Stimulated activated CD4-positive, alpha-beta T cell treated with anti-CD3 and anti-CD28 coated beads, TNF-alpha, amount 100 ng/mL, for 48 hours (primary cell): ENCODE measurements at places on chromosomes 7 and 10.

DNA sequence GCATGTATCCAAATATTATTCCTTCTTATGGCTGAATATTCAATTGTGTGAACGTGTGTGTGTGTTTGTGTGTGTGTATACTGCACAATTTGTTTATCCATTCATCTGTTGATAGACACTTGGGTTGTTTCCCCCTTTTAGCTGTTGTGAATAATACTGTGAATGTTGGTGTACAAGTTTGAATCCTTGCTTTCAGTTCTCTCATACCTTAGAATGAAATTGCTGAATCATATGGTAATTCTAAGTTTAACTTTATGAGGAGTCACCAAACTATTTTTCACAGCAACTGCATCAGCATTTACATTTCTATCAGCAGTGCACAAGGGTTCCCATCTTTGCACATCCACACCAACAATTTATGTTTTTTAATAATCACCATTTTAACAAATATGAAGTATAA is 86.9 kb upstream of the GATAD1 start:
- no peak for DNase-seq

- DNase-seq, result no peak
These were observed 179.4 kb upstream of the INHBA start for GRCh38 chr7:41882256-41882655.

- DNase-seq, result no peak
These were observed 109.2 kb downstream of the SND1 start for GRCh38 chr7:127761196-127761595.

DNA sequence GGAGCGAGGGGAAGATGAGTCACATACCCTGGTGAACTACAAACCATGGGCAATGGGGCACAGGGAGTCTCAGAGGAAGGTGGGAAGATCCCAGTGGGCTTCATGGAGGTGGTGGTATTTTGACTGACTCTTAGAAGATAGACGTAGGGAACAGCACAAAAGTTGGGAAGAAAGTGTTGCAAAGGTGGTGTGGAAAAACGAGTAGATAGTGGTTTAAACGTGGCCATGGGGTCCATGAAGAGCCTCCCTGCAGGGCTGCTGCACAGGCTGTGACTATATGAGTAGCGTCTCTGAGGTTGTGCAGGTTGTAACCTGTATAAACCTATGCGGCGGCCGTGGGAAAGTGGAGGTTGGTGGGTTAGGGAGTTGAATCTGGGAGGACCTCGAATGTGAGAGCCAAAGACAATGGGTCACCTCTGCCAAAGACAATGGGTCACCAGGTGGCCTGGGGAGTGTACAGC is 13.8 kb downstream of the LZTS2 start:
- DNase-seq, result no peak

- no peak for DNase-seq
These were observed 66.8 kb downstream of the PTPRN2 start for GRCh38 chr7:158520825-158521224.

DNA sequence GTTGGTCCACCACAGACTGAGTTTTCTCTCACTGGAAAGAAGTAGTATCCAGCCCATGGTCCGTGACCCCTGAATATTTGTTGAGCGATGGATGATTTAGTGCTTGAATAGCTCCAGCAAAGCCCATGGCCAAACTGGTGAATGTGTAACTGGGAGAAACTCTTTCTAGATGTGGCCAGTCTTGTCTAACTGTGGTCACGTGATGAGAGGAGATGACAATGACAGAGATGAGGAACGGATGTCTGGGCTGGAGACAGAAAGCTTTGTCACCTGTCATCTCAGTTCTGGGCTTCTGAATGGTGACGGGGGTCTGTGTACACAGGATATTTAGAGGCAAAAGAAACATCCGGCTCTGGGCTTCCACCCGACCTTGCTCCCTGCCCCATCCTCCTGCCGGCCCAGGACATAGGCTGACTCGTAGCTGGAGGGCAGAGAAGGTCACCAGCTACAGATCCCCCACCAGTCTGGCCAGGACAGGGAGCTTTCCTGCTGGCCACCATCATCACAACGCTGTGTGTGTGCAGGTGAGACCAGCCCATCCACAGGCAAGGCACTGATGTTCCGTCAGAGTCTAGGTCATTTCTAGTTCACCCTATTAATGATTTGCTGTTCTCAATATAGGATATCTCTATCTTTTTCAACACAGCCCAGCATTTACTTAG is 152.5 kb upstream of the TNS3 start:
- DNase-seq, result no peak

DNA sequence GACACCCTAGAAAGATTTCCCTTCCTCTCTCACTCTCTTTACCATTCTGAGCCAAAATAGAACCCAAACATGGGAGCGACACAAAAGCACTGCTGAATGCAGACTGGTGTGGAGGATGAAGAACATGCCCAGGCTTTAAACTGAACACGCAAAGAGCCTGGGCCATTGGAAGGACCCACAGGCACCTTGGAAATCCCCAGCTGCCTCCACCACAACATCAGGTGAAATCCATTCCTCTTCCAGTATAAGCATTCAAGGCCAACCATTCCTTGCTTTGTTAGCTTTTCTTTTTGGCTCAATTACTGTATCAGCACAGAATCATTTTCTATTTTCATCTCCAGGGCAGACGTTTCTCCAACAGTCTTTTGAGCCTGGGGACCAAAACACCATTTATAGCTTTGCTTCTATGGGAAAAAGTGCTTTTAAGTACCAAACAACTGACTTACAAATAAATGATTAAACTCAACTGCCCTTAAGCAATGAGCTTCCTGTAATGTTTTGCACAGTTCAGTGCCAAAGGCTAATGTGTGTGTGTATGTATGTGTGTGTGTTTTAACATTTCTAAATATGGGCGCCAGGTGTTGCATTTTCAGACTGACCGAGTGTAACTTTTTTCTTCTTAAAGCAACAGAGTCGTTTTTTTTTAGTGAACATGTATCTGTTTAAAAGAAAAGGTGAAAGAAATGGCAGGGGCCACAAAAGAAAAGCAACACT is 16.2 kb upstream of the BLNK start:
- no peak for DNase-seq

GRCh38 chr7:48183965-48184364 is 12.7 kb downstream of the ABCA13 start:
- DNase-seq, result no peak

DNA sequence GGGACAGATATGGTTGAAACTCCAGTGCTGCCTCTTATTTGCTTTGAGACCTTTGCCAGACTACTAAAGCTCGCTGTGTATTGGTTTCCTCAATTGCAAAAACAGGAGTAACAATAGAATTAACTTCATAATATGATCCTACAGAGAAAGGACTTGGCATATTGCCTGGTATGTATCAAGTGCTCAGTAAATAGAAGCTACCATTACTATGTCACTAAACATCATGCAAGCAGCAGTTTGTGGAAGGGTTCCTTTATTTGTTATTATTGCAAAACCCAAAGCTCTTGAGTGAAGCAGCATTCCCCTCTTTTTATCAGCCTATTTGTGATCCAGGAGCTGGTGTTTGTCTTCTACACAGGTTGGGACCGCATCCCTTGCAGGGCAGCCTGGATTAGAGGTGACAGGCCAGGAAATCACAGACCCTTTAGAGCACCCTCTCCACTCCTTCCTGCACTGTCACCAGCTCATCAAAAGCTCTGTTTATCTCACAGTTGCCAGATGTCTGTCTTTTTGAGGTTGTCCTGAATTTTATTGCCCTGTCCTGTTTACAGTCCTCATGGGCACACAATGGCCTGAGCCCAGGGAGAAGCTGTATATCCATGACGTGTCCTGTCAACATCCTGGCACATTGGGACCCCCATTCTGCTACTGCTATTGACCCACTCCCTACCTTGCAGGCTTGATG is 121.5 kb downstream of the SNX10 start:
- no peak for DNase-seq

DNA sequence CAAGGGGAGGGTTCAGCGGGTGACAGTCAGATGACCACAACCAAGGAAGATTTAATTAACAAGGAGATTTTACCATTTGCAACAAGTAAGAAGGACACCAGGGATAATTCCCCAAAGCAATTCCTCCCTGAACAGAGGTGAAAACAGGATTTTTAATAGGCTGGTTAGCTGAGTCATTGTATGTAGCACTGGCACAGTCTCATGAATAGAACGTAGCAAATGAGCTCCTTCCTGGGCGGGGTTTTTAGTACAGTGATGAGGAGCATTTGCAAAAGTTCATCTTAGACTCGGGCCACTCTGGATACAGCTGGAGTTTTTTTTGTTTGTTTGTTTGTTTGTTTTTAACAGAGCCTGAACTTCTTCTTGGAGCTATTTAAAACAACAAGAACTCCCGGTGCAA is 39.0 kb downstream of the TAC1 start:
- DNase-seq, result no peak

- no peak for DNase-seq
These were observed 164.2 kb downstream of the KMT2E start for GRCh38 chr7:105178177-105178576.

DNA sequence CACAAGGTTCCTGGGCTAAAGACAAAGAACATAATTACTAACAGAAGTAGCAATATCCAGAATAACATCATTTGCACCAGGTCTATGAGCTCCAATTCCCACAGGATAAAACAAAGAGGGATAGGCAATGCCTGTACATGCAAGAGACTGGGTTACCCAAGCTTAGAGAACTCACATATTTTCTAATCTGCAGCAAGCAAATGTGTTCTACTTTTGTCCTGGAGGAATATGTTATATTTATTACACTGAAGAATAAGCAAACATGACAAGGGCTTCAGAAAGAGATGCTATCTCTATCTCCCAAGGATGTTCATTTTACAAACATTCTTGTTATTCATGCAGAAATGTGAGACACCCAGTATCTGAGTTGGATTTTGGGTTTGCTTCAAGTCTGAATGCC is 118.6 kb downstream of the MDFIC start:
- DNase-seq, result no peak

DNA sequence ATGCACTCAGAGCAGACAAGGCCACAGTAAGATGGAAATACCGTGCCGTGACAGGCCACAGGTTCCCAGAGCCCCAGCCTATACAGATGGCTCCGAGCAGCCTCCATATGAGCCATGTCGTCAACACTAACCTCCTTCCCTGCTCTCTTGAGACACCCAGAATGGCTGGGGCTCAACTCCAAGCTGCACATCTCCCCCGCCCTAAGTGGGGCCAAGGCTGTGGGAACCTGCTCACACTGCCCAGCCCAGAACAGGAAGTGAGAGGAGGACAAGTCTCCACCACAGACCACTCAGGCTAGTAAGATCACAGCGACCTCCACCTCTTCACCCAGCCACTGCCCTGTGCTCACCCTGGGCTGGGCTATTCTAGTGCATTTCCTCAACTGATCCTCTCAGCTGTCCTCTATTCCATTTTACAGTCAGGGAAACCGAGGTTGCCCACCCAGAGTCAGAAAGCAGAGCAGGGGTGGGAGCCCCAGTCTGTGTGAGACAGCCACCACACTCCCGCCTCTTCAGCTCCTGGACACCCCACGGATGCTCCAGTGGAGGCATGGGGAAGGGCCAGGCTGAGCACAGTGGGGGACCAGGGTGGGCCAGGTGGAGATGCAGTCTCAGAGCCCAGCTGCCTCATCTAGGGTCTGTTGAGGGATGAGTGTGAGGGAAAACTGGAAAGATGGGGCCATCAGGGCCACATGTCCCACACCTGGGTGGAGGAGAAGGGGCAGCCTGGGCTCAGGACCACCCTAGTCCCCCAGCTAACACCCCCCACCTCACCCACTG is 11.6 kb downstream of the GRID1 start:
- no peak for DNase-seq

DNA sequence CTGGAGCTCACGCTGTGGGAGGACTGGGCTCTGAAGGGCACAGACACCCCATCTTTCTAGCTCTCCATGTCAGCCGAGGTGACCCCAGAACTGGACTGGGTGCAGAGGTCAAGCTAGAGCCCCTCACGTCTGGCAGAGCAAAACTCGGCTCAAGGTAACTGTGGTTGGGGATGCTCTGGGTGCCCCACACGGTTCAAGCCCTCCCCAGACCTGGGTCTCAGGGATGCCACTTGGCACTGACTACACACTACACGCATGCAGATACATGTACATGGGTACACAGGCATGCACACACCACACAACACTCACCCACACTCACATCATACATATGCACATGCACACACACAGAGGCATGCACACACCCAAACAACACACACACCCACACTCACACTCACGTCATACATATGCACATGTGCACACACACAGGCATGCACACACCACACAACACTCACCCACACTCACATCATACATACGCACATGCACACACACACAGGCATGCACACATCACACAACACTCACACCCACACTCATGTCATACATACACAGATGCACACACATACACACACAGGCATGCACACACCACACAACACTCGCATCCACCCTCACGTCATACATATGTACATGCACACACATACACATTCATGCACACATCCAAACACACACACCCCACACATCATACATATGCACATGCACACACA is 219.3 kb downstream of the DNAJB6 start:
- no peak for DNase-seq

DNA sequence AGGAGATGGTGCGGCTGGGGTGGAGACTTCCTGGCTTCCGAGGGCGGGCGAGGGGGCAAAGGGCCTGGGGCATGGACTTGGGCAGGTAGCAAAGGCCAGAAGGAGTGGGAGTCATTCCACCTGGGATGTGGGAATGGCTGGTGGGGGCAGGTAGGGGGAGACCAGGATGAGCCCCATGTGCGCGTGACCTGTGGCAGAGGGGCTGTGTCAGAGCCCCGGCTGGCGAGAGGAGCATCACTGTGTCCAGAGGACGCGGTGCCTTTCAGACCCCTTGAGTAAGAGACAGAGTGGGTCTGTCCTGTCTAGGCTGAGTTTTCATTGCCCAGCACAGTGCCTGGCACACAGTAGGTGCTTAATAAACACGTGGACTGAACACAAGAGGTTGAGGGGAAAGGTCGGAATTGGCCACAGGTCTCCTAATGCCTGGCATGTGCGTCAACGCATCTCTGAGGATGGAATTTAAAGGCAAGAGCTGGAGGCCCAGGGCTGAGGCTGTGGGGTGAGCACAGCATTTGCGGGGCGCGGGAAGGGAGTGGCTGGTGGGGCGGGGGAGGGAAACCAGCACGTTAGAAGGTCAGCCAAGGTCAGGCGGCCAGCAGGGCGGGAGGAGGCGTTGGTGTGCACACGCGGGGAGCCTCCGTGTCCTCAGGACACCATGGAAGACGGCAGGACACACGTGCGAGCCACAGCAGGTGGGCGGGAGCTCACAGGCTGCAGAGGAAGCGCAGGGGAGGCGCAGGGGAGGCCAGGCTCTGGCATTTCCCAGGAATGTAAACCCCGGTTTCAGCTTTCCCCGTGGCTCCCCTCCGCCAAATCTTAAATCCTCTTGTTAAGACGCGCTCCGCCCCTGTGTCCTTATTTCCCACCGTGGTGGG is 51.8 kb downstream of the CUX1 start:
- no peak for DNase-seq

DNA sequence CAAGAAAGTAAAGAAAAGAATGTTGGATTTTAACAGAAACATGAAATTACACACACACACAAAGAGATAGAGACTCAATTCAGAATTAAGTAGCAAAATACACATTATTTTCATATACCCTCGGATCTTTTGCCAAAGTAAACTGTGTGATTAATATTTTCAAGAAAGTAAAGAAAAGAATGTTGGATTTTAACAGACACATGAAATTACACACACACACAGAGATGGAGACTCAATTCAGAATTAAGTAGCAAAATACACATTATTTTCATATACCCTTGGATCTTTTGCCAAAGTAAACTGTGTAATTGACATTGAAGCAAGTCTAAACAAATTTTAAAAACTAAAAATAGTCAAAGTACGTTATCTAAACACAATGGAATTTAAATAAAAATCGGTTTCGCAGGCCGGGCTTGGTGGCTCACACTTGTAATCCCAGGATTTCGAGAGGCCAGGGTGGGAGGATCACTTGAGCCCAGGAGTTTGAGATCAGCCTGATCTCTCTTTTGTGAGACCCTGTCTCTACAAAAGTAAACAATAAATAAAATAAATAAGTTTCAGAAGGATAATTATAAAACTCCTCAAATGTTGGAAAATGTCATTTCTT is 337.3 kb upstream of the MAGI2 start:
- DNase-seq, result no peak
